CD4-positive, alpha-beta T cell treated with Interleukin-4 for 4 hours (primary cell): ENCODE measurements at places on chromosomes 1 and 21.

GRCh38 chr1:21913763-21914162 is 23.3 kb downstream of the HSPG2 start:
- peak; percentile 15 for DNase-seq

DNA sequence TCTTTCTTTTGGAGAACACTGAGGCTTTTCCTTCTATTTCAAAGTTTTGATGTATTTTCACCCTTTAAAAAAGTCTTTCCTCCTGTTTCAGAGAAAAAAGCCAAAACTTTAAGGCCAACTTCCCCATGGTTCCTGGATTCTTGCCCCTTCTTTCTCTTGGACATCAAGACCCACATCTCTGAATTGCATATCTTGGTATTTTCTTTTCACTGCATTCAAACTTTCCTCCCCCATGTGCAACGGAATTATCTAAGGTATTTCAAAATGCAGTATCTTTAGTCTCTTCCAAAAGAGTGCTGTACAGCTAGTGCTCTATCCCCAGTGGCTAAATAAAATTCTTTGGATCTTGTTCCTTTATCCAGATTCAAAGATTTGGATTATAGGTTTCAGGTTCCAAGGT is 81.1 kb upstream of the TSPAN2 start:
- DNase-seq, result no peak

DNA sequence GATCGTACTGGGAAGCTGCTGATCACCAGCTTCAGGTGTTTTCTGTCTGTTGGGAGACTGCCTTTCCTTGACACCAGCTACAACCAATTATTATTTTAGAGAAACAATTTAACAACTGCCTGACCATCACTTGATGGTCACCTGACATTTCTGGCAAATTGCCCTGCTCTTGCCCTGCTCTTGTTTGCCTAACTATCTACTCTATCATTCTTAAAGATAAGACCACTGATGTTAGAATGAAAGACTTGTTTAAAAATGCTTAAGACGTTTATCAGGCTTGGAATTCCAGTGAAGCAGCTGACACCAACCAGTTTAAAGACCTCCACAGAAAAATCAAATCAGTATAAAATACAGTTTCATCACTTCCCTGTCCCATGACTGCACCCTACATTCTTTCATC is 423.3 kb upstream of the CAMK1G start:
- DNase-seq, result no peak

GRCh38 chr1:53349968-53350852 is 22.3 kb upstream of the LRP8 start:
- no peak for DNase-seq

DNA sequence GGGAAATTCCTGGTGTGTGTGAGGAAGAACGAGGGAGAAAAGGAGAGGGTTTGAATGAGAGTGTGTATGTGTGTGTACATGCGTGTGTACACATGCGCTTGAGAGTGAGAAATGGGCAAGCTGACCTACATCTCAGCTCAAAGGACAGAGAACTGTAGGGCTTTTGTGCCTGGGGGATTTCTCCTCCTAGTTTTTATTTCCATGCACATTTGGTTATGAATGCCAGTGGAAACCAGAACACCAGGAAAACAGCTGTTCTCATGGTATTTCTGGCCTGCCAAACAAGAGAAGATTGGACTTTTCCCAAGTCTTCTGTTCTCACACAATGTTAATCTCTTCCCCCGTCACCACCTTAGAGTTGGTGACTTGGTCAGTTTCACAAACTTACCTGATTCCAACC is 45.2 kb downstream of the SLC44A3 start:
- DNase-seq, result no peak

- DNase-seq, result no peak
Observed at GRCh38 chr1:64136296-64136695, 67.1 kb upstream of the UBE2U start.

DNA sequence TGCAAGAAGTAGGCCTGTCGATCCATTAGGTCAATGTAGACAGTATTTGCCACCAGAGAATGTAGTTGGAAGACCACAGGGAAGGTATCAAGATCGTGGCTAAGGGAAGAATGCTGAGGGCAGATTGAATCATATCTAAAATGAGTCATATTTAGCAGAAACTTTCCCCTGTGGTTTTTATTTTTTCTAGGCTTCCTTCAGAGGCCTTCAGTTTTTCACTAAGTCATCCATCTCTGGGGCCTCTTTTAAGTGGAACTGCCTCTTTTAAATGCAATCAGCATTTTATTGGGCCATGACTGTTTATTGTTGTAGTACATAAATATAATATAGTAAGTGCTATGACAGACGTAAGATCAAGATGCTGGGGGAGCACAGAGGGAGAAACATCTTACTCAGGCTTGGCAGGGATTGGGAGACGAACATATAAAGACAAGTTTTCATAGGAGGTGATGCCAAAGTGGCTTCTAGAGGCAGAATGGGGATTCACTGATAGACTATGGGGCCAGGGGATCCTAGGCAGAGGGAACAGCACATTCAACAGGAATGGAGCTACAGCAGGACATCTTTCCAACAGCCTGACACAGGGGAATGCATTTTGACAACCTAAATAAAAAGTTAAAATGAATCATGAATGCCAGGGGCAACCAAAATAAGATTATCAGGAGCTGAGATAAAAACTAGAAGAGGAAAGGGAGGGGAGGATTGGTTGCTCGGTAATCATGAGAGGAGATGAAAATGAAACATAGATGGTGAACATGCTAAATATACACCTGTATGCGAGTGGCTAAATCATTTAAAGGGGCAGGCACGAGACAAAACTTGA is 20.1 kb downstream of the UBE2U start:
- DNase-seq, result no peak

GRCh38 chr1:183884526-183884925 is 79.6 kb downstream of the RGL1 start:
- no peak for DNase-seq

DNA sequence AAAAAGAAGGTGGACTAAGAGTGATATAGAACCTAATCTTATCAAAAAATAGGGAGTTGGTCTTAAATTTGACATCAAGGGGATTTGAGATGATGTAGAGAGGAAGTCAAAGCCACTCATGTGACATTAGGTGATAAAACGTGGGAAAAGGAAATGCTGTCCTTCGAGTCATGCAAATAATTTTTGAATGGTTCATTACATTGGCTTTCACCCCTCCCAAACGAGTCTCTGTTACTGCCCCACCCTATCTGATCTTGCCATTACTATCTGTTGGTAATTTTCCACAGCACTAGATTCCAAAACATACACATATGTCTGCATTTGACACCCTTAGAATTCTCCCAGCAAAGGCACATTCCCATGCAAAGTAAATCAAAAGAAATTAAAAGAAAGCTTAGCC is 531.1 kb upstream of the ADAMTS5 start:
- no peak for DNase-seq

DNA sequence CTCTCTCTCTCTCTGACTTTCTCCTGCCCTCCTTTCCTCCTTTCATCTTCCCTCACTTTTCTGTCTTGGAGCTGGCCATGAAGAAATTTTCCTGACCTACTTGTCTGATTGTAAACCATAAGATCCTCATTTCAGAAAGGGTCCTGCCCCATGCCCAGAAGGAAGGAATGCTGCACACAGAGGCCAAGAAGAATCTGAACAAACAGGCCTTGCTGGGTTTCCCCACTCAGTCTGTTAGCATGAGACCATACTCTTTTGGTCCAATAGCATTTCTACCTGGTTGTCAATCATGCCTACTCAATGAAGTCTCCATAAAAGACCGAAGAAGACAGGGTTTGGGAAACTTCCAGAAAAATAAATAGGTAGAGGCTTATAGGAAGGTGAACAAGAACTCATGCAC is 128.7 kb downstream of the MAB21L3 start:
- DNase-seq, result no peak

GRCh38 chr1:221778535-221779142 is 36.8 kb upstream of the DUSP10 start:
- DNase-seq, result peak; percentile 55

DNA sequence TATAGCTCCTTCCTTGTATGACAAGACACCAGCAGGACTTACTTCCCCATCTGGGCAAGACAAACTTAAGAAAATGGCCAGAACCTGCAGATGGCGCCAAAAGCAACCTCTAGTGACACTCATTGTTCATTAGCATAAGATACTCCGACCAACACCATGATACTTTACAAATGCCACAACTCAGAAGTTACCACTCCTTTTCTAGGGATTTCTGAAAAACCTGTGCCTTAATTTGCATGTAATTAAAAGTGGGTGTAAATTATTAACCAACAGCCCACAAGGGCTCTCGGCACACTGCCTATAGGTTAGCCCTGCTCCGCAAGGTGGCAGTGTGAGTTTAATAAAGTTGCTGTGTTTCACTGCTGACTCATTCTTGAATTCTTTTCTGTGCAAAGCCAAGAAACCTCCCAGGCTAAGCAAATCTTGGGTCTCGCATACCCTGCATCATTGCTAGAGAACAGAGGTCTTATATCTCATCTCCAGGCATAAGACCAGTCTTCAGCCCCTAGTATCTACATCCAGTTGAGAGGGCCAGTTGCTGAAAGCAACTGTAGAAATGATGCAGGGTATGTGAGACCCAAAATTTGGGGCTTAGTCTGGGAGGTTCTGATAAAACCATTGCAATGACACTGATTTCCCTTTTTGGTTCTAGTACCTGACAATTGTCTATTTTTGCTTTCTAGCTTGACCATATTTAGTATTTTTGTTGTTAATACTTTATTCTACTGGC is 86.4 kb downstream of the FAF1 start:
- DNase-seq, result peak; percentile 63
